ENCODE measurements at places on chromosomes 1 and 21.

DNA sequence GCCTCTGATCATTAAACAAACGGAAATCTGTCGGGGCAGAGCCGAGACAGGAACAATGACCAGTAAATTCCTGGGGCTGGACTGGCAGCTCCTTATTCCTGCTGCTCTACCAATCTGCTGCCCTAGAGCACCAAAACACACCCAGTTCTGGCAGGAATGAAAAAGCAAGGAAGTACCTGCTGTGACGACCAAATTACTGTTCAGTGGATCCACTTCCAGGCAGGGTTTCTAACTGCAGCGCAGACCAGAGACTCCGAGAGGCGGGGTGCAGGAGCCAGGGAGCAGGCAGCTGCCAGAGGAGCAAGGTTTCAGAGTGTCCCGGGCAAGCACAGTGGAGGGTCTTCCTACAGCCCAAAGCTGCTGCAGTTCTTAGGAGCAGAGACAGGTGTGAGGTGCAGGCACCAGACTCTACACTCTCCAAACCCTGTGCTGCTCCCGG lies 32.4 kb downstream of the KANK4 start:
- DNase-seq: peak; percentile 70

GRCh38 chr1:47703981-47704596 lies 266.2 kb downstream of the FOXD2 start:
- no peak for DNase-seq

- DNase-seq: no peak
Observed at GRCh38 chr1:83970114-83970513, 28.8 kb downstream of the TTLL7 start.

GRCh38 chr1:179187043-179187442 lies 42.4 kb downstream of the ABL2 start:
- DNase-seq: no peak

GRCh38 chr1:7220007-7220406 lies 434.8 kb downstream of the CAMTA1 start:
- no peak for DNase-seq

DNA sequence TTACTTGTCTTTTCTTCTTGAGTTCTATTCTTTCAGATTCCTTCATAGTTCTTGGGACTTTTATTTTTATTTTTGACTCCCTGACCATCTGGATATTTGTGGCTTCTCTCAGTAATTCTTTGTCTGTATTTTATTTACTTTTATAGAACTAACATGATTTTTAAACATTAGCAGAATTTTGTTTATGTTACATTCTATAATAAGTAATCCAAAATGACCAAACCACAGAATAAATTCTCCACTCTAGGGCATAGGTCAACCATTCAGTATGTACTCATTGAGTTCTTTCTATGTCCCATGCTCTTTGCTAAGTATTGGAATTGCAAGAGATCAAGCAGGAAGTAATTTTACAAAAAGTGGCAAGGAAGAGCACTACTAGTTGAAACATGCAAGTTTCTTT lies 969.0 kb downstream of the TTLL7 start:
- no peak for DNase-seq

GRCh38 chr1:225121095-225121494 lies 191.6 kb downstream of the DNAH14 start:
- no peak for DNase-seq

- no peak for DNase-seq
Observed at GRCh38 chr1:52738148-52738547, 11.9 kb downstream of the ZYG11B start.

DNA sequence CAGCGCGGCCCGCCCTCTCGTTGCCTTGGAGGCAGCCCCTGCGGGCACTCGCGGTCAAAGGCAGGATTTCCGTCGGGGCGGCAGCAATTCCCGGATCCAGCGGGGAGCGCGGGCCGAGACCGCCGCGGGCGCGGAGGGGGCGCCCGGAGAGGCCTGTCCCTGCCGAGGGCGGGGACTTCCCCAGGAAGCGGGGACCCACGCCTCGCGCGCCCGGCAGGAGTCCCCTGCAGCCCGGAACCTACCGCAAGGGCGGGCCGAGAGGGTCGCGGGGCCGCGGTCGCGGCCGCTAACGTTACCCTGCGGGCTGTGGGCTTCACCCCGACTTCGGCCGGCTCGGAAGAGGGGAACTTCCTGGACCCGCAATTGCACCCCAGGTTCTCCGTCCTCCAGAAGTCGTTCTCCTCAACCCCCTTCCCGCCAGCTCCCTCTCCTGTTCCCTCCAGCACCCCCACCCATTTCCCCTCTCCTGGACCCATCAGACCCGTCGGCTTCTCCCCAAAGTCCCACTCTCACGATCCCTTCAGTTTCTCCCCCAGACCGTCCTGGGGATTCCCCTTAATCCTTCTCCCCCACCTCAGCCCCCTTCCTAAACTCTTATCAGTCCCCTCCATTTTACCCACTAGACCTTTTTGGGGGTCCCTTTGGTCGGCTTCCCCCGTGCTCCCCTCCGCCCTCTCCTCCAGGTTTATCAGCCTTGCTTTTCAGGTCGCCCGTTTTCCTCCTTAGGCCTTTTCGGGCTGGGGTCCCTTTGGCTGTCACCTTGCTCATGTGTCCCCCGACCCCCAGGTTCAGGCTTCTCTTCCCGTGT lies 604 bp downstream of the FGR start:
- no peak for DNase-seq

GRCh38 chr1:154190550-154190949 lies 1.4 kb downstream of the TPM3 start:
- no peak for DNase-seq

DNA sequence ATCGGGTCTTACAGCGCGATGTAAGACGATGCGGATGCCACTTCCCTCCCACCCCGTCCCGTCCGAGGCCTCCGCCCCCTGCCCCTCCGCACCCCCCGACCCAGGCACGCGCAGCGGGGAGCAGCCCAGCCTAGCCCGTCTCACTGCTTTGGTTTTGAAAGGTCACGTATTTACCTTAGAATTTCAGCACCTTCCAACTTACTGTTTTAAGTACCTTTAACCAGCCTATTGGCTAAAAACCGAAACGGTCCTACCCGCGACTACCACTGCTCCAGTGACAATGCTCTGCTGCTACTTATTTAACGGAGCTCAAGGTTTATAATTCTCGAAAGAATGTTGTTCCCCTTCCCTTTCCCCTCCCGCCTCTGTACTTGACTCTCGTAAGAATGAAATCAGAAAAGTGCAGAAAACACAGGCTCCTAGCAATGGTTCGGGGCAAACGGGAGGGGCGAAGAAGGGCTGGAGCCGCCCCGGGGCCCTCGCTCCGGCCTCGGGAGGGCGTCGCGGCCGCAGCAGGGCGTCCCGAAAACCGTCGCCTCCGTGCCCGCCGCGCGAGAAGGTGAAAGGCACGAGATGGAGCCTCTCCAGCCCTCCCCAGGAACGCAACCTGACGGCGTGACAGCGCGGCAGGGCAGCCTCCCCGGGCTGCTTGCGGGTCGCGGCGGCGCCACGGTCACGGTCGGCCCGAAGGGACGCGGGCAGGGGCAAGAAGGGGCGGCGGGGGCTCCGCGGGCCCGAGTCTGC lies 667 bp downstream of the TMEM50B start:
- peak; percentile 23 for DNase-seq

- no peak for DNase-seq
Observed at GRCh38 chr1:6967431-6968111, 182.3 kb downstream of the CAMTA1 start.

DNA sequence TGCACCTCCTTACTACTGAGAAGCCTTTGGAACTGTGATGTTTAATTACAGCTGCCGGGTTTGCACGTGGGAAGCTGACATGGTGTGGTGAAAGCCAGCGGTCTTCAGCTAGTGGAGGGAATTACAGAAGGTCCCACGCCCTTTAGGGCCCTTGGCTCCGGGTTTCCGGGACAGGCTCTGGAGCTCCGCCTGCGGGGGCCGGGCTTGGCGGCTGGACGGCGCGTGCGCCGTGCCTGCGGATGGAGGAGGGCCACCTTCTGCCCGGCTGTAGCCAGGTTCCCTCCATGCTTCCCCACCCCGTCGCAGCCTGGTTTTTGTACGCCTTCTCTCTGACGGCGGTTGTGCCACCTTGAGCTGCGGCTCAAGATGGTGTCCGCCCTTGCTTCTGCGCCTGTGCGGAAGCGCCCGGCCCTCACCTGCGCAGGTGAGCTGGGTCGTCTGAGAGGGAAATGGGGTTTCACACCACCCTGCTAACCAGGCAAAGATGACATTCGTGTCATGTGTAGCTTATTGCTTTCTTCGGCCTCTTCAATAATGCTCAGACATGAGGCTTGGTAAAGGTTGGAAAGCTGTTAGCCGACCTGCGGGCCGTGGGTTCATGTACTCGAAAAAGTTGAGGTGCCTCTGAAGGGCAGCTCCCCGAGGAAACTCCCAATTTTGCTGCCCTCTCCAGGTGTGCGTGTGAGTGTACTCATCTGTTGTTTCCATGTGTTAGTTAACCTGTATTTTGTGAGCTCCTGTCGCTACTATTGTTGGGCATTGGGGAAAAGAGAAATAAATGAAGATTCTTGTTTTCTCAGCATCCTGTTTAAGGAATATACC lies 36.6 kb upstream of the OPRD1 start:
- peak; percentile 43 for DNase-seq

GRCh38 chr1:156346636-156347035 lies 8.3 kb downstream of the TSACC start:
- no peak for DNase-seq

Measured in foreskin keratinocyte (primary cell).